EH (cell line): ENCODE measurements at places on chromosomes 5 and 9.

GRCh38 chr5:51657340-51658240 is 274.3 kb downstream of the ISL1 start:
- peak; percentile 6 for DNase-seq

- peak; percentile 49 for DNase-seq
Observed at GRCh38 chr5:168047043-168047668, 244.3 kb upstream of the WWC1 start.

GRCh38 chr9:118609355-118610044 is 759.7 kb downstream of the BRINP1 start:
- peak; percentile 78 for DNase-seq

DNA sequence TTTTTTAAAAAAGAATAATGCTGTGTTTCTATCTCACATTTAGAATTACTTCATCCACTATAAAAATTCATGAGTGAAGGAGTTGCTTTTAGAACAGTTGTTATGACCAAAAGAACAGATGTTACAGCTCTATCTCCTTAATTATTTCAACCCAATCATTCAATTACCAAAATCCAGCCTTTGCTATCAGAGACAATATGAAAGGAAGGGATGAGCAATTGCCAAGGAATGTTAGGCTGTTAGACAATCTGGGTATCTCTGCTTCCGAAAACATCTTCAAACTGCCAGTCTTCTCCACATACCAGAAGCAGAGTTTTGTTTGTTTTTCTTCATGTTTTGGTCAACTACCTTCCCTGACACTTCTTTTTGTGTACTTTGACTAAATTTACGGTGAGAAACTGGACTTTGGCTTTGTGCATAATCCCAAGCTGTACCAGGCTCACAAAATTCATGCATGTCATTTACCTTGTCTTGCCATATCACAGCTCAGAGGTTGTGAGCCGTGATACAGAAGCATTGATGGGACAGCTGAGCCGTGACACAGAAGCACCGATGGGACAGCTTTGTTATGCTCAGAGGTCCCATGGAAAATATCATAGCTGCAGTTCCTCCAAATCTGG is 405.5 kb downstream of the KIF4B start:
- peak; percentile 4 for DNase-seq

- DNase-seq: no peak
Observed at GRCh38 chr5:139151902-139152301, 46.3 kb downstream of the SIL1 start.

DNA sequence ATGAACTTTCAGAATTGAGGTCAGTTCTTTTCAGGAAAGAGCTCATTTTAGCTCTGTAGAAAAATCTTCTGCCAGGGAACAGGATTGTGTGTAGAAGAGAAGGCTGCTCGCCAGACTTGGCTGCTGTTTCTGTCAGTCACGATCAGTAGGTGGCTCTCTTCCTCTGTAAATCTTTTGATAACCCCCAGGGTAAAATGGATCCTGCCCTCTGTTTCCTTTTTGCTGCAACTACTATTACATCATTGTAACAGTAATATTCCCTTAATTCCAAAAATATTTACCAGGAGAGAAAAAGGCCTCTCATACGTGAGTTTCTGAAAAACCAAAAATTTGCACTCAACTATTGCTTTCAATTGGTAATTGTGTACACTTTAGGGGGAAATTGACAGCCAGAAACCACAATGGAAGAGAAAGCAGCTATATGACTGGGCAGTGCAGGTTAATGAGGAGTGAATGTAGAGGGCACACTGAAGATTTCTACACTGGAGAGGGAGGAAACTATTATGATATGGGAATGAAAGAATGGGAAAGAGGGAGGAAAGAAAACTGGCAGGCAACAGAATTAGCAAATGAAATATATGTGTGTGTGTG is 12.3 kb downstream of the IFNA21 start:
- DNase-seq: peak; percentile 18
